Body of pancreas (tissue), 4 donors: ENCODE measurements at places on chromosomes 3 and 15. TPM values are rescaled to one million over a fixed set of nuclear protein-coding genes. Genes with fewer than 3 reads are reported as not detected.

FOXL2NB gene
- 0.26 TPM for total RNA-seq

UCN2 gene
- total RNA-seq = not detected

ACSBG1 gene
- total RNA-seq = not detected

SACM1L gene
- total RNA-seq = 49.5 TPM

EEFSEC gene
- total RNA-seq = 33.0 TPM

FBXO40 gene
- not detected for total RNA-seq

TUSC7 gene
- not detected for total RNA-seq

- H3K36me3 ChIP-seq = no peaks in the 10 kb centered on the region
- no peaks in the 10 kb centered on the region for H3K27me3 ChIP-seq
- no peak overlapping the region for H3K4me3 ChIP-seq
These were observed 38.8 kb downstream of the SLC12A1 start for GRCh38 chr15:48244921-48245320.

DNA sequence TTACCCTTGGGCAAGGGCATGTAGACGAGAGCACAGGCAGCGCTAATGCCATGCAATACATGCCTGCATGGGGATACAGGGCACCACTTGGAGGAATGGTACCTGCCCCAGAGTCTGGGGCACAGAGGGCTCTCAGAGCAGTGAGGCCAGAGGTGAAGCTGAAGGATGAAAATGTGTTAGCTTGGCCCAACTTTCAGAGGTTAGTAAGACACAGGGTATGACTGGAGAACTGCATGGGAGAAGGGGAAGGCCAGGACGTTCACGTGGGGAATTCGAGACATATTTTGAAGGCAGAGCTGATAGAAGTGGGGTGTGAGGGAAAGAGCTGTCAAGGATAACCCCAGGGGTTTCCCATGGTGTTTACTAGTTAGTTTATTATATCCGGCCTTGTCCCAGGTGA lies 19.6 kb downstream of the CSRNP1 start:
- H3K4me3 ChIP-seq = no peak overlapping the region
- peaks cover 20% of the 10 kb centered on the region for H3K4me1 ChIP-seq
- H3K27me3 ChIP-seq = no peaks in the 10 kb centered on the region

- H3K4me3 ChIP-seq = no peak overlapping the region
- no peaks in the 10 kb centered on the region for H3K27me3 ChIP-seq
- H3K36me3 ChIP-seq = no peaks in the 10 kb centered on the region
- H3K4me1 ChIP-seq = peaks cover 5% of the 10 kb centered on the region
These were observed 20.1 kb downstream of the DUSP7 start for GRCh38 chr3:52036222-52036694.

GRCh38 chr15:67098768-67099282 lies 33.4 kb downstream of the SMAD3 start:
- peak overlapping the region; percentile 44 for H3K27ac ChIP-seq
- H3K4me3 ChIP-seq = no peak overlapping the region
- H3K27me3 ChIP-seq = no peaks in the 10 kb centered on the region

GRCh38 chr3:128585974-128586373 lies 64.6 kb downstream of the RPN1 start:
- no peaks in the 10 kb centered on the region for H3K36me3 ChIP-seq
- no peak for DNase-seq
- no peak overlapping the region for H3K4me3 ChIP-seq
- no peak overlapping the region for H3K27ac ChIP-seq
- no peaks in the 10 kb centered on the region for H3K4me1 ChIP-seq

GRCh38 chr3:138469874-138470273 lies 35.5 kb downstream of the ESYT3 start:
- no peaks in the 10 kb centered on the region for H3K36me3 ChIP-seq
- no peaks in the 10 kb centered on the region for H3K4me1 ChIP-seq
- no peak for DNase-seq
- H3K4me3 ChIP-seq = no peak overlapping the region
- no peaks in the 10 kb centered on the region for H3K27me3 ChIP-seq

DNA sequence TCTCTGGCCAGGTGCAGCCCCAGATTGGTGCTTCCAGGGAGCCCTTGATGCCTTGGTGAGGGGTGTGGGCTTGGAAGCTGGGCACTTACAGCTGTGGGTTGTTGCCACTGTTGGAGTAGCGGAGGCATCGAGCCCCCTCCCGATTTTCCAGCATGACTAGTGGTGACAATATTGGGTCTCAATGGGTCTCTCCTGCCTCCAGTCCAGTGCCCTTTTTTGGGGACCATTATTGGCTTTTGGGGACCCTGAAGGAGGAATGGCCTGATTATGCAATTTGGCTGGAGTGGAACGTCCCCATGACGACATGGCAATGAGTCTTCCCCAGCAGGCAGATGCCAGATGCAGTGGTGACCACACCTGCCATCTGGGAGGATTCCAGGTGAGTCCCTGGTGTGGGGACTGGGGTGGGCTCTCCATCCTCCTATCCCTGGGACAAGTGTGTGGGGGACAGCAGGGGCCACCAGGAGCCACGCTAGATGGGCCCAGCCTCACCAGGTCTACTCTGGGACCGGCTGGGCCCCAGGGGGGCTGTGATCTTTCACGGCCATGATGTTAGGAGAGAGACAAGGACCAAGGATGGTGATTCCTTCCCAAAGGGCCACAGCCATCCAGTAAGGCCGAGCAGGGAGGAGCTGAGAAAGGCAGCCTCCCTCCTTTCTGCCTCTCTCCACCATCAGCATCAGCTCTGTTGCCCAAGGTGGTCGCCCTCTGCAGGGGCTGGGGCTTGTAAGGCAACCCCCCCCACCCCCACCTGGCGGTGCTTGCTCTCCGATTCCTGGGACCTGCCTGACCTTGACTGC lies 196.8 kb downstream of the GOLGA6L6 start:
- H3K27ac ChIP-seq = no peak overlapping the region
- no peaks in the 10 kb centered on the region for H3K27me3 ChIP-seq
- H3K36me3 ChIP-seq = no peaks in the 10 kb centered on the region
- H3K4me3 ChIP-seq = no peak overlapping the region

DNA sequence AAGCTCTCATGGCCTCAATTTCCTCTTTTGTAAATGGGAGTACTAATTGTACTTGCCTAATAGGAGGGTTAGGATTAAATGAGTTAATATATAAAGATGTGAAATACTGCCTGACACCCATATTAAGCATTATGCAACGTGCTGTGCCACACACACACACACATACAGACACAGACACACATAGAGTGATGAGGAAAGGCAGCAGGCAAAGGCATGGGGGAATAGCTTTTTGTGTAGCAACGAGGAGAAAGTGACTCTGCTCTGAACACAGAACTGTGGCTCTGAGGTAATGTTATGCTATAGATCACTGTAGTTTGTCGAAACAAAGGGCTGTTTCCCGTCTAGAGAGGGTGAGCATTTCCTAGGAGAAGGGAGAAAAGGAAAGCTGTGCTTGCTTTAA lies 233.3 kb upstream of the SLCO3A1 start:
- no peaks in the 10 kb centered on the region for H3K27me3 ChIP-seq
- H3K4me1 ChIP-seq = no peaks in the 10 kb centered on the region
- no peak for DNase-seq
- no peak overlapping the region for H3K4me3 ChIP-seq
